Brain (organoid and tissue), 16 donors: ENCODE measurements at places on chromosomes 6 and 20.

- DNase-seq: peak; percentile 29
Measured at GRCh38 chr6:75333676-75334200, 49.1 kb upstream of the TMEM30A start.

DNA sequence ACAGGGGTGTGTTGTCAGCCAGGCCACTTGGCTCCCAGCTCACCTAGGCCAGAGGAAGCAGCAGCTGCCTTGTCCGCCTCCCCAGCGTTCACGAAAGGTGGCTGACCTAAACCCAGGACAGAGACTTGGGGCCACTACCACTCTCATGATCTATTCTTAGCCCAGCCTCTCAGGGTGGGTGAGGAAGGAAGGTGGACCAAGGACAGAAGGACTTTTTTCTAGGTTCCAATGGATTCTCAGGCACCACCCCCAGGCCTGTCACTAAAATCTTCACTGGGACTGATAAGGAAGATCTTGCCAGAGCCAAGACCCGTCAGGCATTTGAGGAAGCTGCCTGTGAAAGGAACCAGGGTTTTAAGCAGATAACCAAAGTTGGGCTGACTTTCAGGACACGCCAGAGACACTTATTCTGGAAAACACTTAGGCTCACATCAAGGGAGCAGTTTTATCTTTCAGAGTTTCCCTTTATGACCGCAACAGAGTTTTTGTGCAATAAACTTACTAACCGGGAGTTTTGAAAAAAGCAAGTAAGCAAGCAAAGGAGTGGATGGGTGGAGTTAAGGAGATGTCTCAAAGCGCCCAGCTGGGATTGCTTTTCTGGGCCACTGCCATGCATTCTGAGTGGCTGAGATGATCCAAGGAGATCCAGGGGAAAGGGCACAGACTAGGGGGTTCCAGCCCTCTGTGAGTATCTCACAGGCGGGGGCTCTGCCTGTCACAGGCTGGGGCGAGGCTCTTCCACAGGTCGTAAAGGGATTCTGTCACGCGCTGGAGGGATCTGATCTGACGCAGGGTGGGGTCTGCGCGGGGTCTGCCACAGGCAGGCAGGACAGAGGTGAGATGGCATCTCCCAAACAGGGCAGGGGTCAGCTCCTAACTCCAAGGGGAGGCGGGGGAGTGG, 989 bp downstream of the FITM2 start:
- DNase-seq: peak; percentile 8

GRCh38 chr20:41072190-41072863, 43.7 kb downstream of the TOP1 start:
- no peak for DNase-seq

GRCh38 chr20:56621730-56622129, 7.4 kb upstream of the TFAP2C start:
- DNase-seq: no peak

DNA sequence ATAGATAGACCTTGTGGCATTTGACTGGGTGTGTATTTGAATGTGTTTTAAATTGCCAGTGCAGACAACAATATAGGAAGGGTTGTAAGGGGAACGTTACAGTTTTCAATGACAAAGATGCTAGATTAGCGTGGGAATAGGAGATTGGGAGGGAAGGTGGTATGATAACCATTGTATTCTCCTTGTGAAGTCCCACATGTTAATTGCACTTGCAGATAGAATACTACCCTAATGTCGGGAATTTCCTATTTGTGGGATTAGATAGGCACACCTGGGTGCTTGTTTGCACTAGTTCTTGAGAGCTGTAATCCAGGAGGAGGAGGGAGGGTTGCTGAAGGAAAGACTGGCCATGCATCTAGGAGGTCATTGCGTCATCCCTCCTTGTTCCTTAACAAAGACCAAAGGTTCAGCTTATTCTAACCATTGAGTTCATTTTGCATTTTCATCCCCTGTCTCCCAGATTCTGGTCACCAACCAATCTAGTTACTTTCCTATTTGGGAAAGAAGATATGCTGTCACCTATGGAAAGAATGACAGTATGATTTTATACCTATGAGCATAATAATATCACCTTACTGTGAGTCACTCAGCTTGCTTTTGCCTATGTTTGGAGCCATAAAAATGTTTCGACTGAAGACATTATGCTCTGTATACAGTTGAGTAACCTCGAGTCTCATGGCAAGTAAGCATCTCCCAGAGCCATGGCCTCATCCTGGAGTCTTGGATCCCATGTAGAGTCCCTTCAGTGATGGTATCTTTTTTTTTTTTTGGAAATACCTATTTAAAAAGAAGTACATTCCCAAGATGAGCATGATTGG, 201.5 kb downstream of the DTNBP1 start:
- DNase-seq: no peak

- no peak for DNase-seq
Measured at GRCh38 chr6:110430741-110431140, 15.4 kb upstream of the DDO start.

DNA sequence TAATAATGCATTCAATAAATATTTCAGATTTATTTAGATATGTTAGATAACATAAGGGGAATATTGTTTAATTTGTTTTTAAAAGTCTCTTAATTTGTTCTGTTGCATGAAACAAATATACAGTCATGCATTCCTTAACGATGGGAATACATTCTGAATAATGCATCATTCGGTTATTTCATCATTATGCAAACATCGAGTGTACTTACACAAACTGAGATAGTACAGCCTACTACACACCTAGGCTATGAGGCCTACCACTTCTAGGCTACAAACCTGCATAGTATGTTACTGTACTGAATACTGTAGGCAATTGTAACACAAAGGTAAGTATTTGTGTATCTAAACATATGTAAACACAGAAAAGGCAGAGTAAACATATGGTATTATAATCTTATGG, 118.7 kb downstream of the EPHA7 start:
- no peak for DNase-seq

DNA sequence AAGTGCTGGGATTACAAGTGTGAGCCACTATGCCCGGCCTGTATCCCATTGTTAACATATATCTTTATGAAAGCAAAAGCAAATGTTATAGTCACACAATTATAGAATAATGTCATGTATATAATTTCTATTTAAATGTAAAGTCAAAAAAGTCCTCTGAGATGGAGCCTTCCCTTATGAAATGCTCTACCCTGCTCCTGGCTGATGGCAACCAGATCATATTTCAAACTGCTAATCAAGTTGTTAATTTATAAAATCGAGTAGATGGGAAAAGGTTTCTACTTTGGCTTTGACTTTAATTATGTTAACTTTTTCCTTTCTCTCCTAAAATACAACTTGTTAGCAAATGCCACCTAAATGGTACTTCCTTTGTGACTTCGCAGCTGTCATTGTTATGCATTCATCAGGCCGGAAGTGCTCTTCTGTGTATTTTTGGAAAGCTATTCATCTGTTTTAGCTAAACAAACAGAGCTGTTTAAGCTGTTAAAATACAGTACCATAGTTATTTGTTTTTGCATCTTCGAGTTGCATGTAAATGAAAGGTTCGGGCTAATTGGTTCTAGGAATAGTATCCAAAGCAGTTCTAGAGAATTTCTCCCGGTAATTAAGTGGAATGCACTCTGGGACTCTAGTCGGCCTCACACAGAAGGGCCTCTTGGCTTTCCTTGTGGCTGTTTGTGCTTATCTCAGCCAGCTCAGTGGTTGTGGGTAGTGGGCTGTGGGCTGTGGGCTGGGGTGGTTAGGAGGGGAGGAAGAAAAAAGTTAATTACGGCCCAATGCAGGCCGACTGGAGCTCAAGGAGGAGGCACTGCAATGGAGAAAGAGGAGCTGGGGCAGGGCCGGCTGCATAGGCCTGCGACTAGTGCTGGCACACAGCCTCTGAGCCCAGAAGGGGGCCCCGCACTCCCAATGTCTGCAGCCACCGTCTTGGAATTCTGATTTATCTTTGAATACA, 34.8 kb downstream of the SLC35D3 start:
- peak; percentile 32 for DNase-seq

DNA sequence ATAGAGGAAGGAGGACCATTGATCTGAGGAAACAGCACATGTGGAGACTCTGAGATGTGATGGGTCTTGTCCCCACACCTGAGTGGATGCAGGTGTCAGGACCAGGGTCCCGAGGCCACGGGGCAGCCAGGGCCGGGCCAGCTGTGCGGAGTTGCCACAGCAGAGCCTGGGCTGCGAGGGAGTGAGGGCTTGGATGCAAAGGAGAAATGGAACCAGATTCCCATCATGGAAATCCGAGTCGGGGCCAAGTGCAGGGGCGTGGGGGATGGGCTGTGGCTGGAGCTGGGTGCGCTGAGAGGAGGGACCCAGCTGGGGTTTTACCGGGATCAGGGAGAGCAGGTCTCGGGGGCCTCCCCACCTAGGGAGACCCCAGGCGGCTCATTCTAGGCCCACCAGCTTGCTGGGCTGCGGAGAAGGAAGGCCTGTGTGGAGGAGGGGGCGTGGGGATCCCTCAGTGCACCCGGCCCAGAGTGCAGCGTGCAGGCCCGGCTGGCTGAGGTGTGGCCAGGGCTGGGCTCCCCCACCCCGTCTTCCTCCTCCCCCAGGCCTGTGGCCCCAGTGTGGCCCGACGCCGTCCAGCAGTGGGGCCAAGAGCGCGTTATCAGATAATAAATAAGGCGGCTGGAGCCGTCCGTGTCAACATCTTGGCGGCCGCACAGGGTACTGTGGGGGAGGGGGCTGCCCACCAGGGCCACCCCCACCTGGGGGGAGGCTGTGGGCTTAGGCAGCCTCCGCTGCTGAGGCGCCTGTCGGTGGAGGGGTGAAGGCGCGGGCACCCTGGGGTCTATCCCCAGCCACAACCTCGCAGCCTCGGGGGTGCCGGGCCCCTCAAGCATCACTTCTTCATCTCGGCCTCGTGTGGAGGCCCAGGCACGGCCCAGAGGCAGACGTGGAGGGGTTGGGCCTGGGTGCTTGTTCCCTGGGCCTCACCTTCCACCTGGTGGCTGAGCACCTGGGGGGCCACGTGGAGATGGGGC, 17.2 kb downstream of the GATA5 start:
- no peak for DNase-seq

DNA sequence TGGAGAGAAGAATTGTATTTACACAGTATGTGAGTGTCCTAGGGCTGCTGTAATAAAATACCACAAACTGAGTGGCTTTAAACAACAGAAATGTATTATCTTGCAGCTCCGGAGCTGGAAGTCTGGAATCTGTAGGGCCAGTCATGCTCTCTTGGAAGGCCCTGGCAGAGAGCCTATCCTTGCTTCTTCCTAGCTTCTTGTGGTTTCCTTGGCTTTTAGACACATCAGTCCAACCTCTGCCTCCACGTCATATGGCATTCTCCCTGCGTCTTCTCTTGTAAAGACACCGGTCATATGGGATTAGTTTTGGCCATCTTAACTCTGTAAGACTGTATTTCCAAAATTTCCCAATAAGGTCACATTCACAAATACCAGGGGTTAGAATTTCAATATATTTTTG, 10.8 kb downstream of the FNDC1 start:
- no peak for DNase-seq

- no peak for DNase-seq
Measured at GRCh38 chr6:143332153-143332845, 118.2 kb downstream of the ADAT2 start.

DNA sequence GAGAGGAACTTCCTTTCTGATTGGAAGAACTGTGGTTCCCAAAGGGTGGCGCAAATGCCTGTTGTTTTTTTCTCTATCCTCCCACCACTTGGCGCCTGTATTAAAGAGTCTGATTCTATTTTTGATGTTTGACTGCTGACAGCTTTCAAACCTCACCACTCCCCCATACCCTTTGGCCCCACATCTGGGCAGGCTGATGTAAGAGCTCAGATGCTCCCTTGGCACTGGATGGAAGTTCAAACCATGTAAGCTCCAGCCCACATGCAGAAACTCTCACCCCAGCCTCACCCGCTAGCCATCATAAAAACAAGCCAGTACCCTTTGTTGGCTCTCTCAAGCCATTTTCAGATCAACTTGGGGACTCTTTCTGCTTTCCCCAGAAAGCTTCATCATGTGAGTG, 20.0 kb upstream of the TMEM14A start:
- DNase-seq: no peak

DNA sequence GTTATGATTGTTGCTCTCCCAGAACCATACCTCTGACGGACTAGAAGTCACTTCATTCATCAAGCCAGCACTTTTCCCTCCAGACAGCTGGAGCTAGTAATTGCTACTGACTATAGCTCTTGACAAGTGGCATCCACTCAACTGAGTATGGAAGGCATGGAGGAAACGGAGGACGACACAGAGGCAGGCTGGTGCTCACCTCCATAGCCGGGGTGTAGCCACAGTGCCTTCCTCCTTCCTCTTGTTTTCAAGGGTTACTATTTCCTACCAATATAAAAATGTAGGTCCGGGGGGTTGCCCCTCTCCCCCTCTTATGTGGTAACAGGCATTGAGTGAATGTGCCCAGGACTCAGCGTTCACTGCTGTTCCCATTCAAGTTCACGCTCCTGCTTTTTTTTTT, 23.5 kb upstream of the FOXC1 start:
- DNase-seq: no peak

DNA sequence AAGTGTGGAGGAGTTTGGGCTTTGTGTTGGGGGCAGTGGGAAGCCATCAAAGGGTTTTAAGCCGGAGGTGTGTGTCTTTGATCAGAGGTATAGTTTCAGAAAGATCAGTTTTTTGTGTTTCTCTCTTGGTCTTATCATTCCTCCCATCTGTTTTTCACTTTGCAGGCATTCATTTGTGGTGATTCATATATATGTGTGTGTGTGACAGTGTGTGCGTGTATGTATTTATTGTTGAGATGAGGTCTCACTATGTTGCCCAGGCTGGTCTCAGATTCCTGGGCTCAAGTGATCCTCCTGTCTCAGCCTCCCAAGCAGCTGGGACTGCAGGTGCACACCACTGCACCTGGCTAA, 11.1 kb upstream of the SERINC3 start:
- DNase-seq: no peak

DNA sequence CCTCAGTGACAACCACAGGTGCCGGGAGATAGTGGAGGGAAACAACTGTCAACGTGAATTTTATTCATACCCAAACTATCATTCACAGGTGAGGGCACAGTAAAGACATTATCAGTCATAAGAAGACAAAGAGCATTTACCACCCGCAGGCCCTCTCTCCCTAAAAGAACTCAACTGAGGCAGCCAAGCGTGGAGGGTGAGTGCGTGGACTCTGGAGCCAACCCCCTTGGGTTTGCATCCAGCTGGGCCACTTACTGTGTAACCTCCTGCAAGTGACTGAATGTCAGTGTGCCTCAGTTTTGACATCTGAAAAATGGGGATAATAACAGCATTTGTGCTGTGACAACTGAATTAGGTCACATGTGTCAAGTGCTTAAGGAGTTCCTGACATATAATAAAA, 70.6 kb upstream of the KCNK16 start:
- no peak for DNase-seq

DNA sequence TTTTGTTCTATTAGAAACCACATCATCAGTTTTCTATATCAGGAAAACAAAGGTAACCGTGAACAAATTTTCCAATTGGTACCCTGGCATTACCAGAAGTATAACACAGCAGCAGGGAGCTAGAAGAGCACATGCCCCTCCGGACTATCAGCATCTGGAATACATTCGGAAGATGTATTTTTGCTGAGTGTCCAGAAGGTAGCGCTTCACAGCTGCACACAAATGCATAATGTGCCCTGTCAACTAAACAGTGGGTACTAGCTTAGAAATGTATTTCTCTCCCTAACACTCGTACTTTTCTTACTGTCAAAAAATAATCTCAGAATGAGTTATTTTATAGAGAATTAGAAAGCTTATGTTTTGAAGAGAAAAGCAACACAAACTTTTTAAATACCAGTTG, 77.6 kb downstream of the HUS1B start:
- peak; percentile 10 for DNase-seq
